ENCODE measurements at places on chromosomes 1 and 21.

GRCh38 chr21:37294679-37295078 lies 27.5 kb upstream of the VPS26C start:
- H3K27me3 ChIP-seq: no peaks in the 10 kb centered on the region
- no peak for DNase-seq
- H3K4me3 ChIP-seq: no peak overlapping the region
- no peaks in the 10 kb centered on the region for H3K4me1 ChIP-seq
- H3K36me3 ChIP-seq: no peaks in the 10 kb centered on the region

- H3K36me3 ChIP-seq: peaks cover 2% of the 10 kb centered on the region
- H3K4me1 ChIP-seq: peaks cover 33% of the 10 kb centered on the region
- H3K4me3 ChIP-seq: no peak overlapping the region
- DNase-seq: no peak
Observed at GRCh38 chr1:39892601-39893595, 8.8 kb downstream of the MYCL start.

DNA sequence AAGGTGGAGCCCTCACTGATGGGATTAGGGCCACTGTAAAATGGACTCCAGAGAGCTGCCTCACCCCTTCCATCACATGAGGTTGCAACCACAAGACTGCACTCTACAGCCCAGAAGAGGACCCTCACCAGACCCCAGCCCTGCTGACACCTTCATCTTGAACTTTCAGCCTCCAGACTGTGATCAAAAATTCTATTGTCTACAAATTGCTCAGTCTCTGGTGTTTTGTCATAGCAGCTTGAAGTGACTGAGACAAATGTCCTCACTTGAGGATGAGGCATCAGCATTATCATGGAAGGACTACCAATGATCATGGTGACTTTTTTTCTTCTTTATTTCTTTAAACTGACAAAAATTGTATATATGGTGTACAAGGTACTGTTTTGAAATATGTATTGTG lies 26.7 kb upstream of the TRIM17 start:
- no peak overlapping the region for H3K4me3 ChIP-seq
- peaks cover 17% of the 10 kb centered on the region for H3K4me1 ChIP-seq
- no peak for DNase-seq
- peaks cover 36% of the 10 kb centered on the region for H3K27me3 ChIP-seq

GRCh38 chr1:10626131-10626731 lies 151.5 kb downstream of the PEX14 start:
- DNase-seq: no peak
- H3K27me3 ChIP-seq: no peaks in the 10 kb centered on the region
- peaks cover 4% of the 10 kb centered on the region for H3K4me1 ChIP-seq
- no peak overlapping the region for H3K4me3 ChIP-seq
- peaks cover 3% of the 10 kb centered on the region for H3K36me3 ChIP-seq

GRCh38 chr1:93605812-93606512 lies 75.7 kb downstream of the BCAR3 start:
- peaks cover 28% of the 10 kb centered on the region for H3K4me1 ChIP-seq
- no peak for DNase-seq
- H3K27ac ChIP-seq: no peak overlapping the region
- H3K27me3 ChIP-seq: no peaks in the 10 kb centered on the region
